ENCODE measurements at places on chromosomes 3 and 15.

DNA sequence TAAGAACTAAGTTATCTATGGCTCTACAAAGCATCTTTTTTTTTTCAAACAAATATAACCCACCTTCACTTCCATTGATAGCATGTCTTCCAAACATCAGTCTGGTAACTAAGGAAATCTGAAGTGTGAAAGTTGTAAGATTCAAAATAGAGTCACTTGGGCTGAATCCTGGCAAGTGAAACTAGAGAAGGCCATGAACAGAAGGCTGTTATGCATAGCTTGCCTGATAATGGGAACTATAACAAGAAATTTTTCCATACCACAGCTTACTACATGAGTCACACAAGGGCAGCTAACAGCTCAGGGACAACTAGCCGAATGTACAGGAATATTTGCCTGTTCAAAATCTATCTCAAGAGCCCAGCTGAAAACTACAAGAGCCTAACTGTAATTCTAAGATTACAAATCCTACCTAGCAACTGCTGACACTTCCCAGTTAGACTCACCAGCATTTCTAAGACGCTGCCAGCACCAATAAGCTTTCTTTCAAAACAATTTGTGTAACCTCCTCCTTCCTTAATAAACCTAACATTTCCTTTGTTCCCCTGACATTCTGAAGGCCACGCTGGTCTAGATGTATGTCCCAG lies 1066.5 kb downstream of the PLOD2 start:
- no peak for DNase-seq

- no peak for DNase-seq
These were observed 21.9 kb downstream of the IL12A start for GRCh38 chr3:160010578-160010977.

DNA sequence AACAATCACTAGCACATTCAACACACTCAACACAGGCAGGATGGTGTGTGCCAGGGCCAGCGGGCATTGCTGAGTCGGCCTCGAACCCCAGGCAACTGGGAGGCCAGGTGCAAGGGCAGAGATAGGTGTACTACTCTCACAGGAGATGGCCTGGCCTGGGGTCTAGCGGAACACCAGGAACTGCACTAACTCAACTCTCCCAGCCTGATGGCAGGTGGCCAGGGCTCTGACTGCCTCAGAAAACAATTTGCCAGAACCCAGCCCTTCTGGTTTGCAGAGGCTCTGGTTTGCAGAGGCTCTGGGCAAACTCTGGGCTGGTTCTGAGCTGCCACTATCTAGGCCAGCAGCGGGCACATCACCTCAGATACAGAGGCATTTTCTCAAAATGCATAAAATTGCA lies 229.2 kb upstream of the CHRNA7 start:
- no peak for DNase-seq

GRCh38 chr3:31371484-31372177 lies 161.1 kb upstream of the STT3B start:
- DNase-seq, result no peak

DNA sequence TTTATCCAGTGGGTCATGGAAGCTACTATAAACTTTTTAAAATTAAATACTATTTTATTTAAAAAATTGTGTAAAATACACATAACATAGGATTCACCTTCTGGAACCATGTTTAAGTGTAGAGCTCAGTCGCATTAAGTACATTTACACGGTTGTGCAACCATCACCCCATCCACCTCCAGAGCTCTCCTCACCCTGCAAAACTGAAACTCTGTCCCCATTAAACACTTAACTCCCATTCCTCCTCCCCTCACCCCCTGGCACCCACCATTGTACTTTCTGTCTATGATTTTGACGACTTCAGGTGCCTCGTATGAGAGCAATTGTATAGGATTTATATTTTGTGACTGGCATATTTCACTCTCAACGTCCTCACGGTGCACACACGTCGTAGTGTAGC lies 70.7 kb downstream of the APBA2 start:
- DNase-seq, result no peak

DNA sequence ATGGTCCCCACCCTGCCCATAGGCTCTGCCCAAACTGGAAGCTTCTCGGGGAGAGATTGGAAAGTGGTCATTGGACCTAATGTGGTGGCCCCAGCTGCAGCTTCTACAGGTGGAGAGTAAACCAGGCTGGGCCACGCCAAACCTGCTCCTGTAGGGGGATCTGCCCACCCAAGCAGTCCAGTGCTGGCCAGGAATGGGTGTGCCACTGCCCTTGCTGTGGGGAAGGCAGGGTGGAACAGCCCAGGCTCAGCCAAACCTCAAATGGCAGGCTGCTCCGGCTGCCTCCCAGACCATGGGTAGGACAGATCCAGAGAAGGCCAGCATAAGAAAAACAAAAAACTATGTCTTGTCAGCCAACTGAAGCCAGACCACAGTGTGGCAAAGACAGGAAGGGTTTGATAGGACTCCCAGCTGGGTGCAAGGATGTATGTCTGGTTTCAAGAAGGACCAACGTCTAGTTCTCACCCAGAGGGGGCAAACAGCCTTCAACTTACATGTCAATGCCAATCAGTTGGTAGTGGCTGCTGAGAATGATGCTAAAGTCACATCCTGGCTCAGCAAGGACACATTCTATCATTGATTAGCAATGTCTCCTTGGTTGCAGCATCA lies 267.3 kb downstream of the UACA start:
- no peak for DNase-seq

- DNase-seq, result peak; percentile 10
These were observed 2.2 kb downstream of the CHRNB4 start for GRCh38 chr15:78638658-78639314.

DNA sequence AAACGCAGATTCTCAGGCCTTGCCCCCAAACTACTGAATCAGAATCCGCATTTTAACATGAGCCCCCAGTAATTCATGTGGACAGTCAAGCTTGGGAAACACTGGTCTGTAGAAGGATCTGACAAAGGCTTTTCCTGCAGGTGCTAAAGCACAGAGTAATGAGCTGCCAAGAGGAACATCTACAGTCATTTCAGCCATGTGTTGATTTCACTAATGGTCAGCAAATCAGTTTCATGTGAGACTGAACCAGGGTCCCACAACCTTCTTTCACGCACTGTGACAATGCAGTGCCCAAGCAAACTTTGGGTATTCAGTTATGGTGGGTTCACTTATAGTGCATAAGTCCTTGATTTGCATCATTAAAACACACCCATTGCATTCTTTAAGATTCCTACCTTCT lies 237.6 kb downstream of the TUSC7 start:
- no peak for DNase-seq

GRCh38 chr3:173173652-173174051 lies 32.6 kb upstream of the SPATA16 start:
- DNase-seq, result no peak

DNA sequence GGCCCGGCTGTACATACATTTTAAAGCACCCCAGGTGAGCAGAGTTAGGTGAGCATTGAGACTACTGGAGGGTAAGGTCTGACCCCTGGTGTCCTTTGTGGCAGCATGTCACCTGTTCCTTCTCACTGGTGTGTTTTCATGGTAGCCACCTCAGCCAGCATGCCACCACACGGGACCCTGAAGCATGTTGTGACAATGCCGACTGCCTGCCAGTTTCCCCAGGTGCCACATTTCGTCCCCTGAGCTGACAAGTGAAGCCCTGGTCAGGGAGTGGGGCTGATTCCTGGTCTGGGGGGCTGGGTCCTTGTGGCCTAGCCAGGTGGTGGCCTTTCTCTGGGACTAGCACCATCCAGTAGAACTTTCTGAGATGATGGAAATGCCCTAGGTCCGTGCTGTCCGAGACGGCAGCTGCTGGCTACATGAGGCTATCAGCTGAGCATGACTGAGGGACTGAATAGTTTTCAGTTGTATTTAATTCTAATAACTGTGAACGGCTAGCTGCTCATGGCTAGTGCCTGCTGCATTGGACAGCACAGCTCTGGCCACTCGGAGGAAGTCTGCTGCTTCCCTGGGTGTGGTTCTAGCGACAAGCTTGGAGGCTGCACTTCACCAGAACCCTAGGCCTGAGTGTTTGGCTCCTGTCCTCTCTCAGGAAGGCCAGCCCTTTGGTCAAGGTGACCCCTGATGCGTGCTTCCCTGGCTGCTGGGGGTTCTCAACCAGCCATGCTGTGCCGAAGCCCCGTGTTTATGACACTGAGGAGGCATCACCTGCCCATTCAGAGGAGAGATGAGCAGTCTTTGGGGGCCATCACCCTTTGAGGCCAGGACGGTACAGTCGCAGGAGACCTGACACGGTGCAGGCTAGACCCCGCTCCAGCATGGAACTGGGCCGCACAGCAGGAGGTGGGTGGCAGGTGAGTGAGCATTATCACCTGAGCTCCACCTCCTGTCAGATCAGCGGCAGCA lies 3.9 kb downstream of the C3orf22 start:
- no peak for DNase-seq

GRCh38 chr3:129651435-129652202 lies 45.1 kb upstream of the PLXND1 start:
- DNase-seq, result no peak

- DNase-seq, result no peak
These were observed 86.9 kb upstream of the BCL6 start for GRCh38 chr3:187832202-187832601.

- no peak for DNase-seq
These were observed 451.0 kb downstream of the MFSD1 start for GRCh38 chr3:159252772-159253384.

DNA sequence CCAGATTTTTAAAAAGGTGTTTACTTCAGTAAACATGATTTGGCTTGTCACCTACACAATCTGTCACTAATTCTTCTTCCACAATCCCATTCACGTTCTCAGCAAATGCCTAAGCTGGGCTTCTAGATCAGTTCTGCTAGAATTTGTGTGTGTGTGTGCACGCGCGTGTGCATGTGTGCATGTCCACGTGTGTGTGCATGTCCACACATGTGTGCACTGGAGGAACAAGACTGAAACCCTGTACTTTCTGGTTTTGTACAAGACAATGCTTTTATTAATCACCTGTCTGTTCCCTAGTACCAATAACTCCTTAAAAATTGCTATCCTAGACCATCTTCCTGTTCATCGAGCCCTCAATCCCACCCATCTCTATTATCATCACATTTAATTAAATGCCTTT lies 229.2 kb downstream of the KCNMB2 start:
- DNase-seq, result no peak

DNA sequence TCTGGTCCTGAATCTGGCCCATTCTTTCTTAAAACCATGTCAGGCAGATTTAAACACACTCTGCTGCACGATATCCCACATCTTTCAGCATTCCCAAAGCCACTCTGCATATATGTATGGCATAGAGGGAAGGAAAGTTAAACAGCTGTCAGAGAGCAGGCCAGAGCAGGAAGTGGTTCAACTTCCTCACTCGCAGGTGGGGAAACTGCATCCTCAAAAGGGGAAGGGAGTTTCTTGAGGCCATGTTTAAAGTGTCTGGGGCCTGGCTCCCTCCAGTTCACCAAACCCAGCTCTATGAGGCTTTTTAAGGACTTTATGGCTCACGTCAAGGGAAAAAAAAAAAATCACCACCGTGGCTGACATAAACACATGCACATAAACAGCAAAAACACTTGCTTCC lies 123.1 kb downstream of the OPA1 start:
- no peak for DNase-seq

- no peak for DNase-seq
These were observed 5.4 kb upstream of the HEG1 start for GRCh38 chr3:125061170-125061569.

GRCh38 chr3:66633402-66634381 lies 132.9 kb upstream of the LRIG1 start:
- DNase-seq, result no peak

- no peak for DNase-seq
These were observed 7.6 kb upstream of the MYO5C start for GRCh38 chr15:52303093-52303772.

GRCh38 chr15:74793135-74794028 lies 11.5 kb downstream of the CSK start:
- DNase-seq, result peak; percentile 78

- DNase-seq, result no peak
These were observed 75.8 kb downstream of the FAIM start for GRCh38 chr3:138684396-138684795.

DNA sequence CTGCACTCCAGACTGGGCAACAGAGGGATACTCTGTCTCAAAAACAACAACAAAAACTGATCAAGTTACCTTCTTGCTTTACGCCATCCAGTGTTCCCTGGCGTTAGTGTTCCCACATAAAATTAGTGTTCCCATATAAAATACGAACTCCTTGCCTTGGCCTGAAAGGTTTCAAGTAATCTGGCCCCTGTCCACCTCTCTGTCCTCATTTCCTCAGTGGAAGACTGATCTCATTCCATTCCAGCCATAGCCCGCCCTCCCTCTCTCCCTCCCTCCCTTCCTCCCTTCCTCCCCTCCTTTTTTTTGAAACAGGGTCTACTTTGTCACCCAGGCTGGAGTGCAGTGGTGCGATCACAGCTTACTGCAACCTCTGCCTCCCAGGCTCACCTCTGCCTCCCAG lies 2.8 kb upstream of the CAND2 start:
- DNase-seq, result no peak

- DNase-seq, result no peak
These were observed 266.0 kb downstream of the VPS13C start for GRCh38 chr15:61794276-61794675.

GRCh38 chr3:161551697-161552096 lies 55.1 kb downstream of the OTOL1 start:
- no peak for DNase-seq

- no peak for DNase-seq
These were observed 2.0 kb downstream of the SNRK start for GRCh38 chr3:43288366-43288765.

DNA sequence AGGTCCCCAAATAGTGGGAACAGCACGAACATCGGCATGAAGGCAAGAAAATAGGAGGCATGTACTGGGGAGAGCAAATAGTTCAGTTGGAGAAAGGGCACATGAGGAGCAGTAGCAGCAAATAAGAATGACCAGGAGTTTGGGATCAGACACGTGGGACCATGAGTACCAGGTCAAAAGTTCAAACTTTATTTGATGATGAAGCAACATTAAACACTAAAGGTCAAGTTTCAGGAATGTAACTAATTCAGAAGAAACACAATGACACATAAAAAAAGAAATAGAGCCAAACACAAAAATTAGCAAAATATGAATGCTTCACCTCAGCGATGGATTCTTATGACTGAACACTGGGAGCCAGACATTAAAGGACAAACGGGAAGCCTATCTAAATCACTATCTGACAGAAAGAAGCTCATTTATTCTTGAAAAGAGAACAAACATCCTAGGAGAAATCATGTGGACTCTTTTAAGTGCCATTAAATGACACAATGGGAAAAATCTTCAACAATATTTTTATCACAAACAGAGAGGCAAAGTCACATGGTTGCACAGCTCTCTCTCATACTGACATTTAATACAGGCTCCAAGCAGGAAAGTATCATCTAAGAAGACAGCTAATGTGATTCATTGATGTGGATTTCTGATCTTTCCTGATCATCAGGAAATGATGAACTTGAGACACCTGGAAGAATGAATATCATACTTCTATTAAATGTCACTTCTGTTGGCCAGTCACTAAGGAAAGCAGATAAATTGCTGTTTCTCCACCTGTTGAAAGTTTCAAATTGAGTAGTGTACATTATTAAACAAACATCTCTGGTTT lies 216.9 kb upstream of the THBS1 start:
- DNase-seq, result no peak

DNA sequence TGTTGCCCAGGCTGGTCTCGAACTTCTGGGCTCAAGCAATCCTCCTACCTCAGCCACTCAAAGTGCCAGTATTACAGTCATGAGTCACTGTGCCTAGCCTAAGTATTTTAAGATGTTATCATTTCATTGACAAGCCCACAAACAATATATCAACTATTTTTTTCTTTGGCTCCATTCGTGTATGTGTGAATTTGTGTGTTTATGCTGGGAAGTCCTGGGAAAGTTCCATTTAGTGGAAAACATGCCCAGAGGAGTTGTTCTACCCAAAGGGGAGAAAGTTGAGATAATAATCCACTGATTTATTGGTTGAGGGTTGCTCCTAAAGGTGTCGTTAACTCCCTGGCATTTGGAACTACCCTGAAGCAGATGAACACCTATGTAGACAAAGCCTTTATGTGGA lies 58.8 kb downstream of the KIF9 start:
- no peak for DNase-seq
